Fibroblast of skin of right quadriceps (primary cell): ENCODE measurements at places on chromosomes 1 and 21.

- no peak for DNase-seq
Observed at GRCh38 chr1:40303790-40304189, 13.3 kb downstream of the COL9A2 start.

- peak; percentile 93 for DNase-seq
Observed at GRCh38 chr1:119002028-119002686, 14.0 kb upstream of the TBX15 start.

DNA sequence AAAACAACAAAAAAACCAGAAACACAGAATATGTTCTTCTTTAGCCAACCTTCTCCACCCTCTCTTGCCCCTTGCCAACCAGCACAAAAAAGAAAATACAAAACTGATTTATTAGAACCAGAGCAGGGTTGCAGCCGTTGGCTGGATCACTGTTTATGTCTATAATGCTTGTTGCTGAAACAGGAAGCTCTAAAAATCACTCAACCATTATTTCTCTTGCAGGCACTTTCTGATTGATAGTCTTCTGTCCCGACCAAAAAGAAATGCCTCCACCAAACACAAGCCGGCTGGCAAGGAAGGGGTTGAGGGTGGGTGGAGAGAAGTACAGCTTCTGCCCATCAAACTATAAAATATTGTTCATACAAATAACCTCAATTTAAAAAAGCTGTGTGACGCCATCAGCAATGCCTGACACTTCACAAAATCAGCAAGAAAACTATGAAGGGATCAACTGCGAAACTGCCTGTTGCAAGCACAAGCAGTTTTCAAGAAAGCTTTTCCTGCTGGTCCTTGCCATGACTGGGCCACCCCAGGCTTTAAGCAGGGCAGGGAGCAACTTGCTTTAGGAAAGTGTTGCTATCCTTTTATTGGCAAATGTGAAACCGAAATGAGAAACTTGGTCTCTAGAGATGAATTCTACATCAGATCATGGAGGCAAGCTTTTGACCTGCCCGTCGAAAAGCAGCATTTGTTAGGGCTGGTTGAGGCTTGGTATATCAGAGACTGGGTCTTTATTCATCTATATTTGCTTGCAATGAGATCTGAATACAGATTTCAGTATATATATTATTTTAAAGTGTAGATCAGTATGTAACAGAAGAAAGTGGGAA is 174.2 kb downstream of the RUNX1 start:
- no peak for DNase-seq

GRCh38 chr1:90955769-90956168 is 66.1 kb downstream of the ZNF644 start:
- DNase-seq, result no peak

- DNase-seq, result no peak
Observed at GRCh38 chr1:218284377-218284916, 646 bp upstream of the RRP15 start.

DNA sequence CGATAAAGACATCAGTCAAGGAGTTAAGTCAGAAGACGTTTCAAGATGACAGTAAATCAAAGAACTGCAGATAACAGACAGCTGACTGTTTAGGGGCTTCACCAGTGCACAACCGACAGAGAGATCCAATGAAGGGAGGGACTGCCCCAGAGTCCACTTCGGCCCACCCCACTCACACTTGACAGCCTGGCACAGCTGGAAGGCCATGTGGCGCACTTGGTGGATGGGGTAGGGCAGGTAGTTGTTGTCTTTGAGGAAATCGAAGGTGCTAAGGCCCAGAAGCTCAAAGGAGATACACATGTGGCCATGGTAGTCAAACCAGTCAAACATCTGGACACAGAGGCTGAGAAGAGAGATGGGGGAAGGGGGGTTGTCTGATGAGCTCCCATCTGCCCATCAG is 4.4 kb upstream of the SCAMP3 start:
- no peak for DNase-seq

- DNase-seq, result no peak
Observed at GRCh38 chr1:107950464-107950863, 14.5 kb downstream of the VAV3 start.

GRCh38 chr1:198234520-198235251 is 77.9 kb downstream of the NEK7 start:
- DNase-seq, result peak; percentile 30

DNA sequence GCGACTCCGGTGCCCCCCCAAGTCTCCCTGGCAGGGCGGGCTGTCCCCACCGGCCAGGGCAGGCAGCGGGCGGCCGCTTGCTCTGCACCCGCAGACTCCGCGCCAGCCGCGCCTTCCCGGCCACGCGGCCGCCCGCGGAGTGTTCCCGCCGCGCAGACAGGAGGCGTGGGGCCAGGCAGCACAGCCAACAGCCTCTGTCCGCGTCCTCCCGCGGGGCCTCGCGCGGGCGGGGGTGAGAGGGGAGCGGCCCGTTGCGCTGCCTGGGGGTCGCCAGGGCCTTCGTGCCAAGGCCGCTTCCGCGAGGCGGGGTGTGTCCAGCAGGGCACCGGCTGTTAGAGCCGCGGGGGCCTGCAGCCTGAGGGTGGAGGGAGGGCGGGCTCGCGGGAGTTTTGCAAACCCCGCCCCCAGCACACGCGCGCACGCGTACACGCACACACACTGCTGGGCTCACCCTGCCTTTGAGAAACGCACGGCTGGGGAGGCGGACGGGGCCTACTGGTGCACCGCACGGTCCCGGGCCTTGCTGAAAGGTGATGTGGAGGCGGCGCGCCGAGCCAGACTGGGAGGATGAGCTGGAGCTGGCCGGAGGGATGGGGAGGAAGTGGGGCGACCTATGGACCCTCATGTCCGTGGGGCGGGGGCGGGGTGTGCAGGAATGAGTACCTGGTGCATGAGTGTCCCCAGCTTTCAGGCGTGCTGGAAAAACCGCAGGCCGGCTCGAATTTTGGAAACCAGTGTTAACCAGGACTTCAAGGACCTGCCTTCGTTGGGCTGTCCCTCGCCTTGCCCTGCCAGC is 41.5 kb downstream of the KIAA1614 start:
- peak; percentile 54 for DNase-seq

DNA sequence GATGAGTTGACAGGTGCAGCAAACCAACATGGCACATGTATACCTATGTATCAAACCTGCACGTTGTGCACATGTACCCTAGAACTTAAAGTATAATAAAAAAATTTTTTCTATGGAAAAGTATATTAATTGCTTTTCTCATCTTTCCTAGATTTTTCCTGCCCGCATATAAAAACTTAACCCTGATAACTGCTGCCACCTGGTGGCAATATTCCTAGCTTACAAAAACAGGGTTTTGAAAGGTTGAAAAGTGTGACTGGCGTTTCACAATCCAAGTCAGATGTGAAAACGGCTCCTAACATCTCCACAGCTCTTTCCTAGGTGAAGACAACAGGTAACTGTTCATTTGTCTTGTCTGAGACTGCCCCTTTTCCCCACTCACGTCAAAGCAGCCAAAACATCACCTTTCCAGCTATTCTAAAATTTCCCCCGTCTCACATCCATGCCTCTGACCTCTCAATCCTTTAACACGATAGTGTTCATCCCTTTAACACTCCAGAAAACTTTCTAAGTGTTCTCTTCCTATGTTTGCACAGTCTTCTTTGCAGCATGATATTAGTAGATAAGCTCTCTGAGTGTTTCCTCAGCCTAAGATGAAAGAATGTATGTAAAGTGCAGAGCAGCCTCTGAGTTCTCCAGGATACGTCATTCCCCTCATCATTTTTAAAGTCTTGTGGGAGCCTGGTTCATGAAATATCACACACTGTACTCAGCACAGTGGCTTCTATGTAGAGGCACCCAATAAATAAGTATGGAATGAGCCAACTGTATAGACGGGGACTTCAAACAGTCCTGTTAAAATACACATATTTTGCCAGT is 27.5 kb downstream of the OVGP1 start:
- DNase-seq, result peak; percentile 38

GRCh38 chr1:234091876-234092275 is 187.4 kb downstream of the SLC35F3 start:
- no peak for DNase-seq

- peak; percentile 81 for DNase-seq
Observed at GRCh38 chr1:205963352-205964155, 20.3 kb upstream of the SLC26A9 start.

DNA sequence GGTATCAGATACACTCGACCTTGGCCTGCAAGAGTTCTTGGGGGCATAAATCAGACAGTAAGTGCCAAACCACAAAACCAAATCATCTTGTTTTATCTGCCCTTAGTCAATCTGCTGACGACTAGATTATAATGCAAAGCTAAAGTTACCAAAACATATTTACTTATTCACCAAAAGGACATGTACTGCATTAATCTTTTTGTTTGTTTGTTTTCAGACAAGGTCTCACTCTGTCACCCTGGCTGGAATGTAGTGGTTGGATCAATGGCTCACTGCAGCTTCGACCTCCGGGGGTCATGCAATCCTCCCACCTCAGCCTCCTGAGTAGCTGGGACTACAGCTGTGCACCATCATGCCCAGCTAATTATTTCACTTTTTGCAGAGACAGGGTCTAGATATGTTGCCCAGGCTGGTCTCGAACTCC is 114.7 kb downstream of the APP start:
- DNase-seq, result no peak

DNA sequence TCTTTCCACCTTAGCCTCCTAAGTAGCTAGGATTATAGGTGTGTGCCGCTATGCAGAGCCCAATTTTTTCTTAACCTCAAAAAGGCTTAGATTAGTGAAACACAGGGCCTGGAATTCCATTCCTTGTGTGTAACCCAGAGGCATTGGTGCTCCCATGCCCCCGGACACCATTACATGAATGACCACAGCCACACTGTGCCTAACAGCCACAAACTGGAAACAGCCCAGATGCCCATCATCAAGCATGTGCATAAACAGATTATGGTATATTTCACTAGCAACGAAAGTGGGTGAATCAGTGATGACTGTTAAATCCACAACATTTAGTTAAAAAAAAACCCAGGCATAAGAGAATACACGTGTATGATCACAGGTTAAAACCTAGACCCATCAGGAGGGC is 24.4 kb downstream of the ADAM30 start:
- peak; percentile 44 for DNase-seq

- DNase-seq, result no peak
Observed at GRCh38 chr1:12475101-12475500, 142.9 kb downstream of the DHRS3 start.

- peak; percentile 92 for DNase-seq
Observed at GRCh38 chr1:78586572-78586971, 33.7 kb upstream of the IFI44L start.

- DNase-seq, result no peak
Observed at GRCh38 chr1:46070164-46070814, 62.1 kb downstream of the PIK3R3 start.

DNA sequence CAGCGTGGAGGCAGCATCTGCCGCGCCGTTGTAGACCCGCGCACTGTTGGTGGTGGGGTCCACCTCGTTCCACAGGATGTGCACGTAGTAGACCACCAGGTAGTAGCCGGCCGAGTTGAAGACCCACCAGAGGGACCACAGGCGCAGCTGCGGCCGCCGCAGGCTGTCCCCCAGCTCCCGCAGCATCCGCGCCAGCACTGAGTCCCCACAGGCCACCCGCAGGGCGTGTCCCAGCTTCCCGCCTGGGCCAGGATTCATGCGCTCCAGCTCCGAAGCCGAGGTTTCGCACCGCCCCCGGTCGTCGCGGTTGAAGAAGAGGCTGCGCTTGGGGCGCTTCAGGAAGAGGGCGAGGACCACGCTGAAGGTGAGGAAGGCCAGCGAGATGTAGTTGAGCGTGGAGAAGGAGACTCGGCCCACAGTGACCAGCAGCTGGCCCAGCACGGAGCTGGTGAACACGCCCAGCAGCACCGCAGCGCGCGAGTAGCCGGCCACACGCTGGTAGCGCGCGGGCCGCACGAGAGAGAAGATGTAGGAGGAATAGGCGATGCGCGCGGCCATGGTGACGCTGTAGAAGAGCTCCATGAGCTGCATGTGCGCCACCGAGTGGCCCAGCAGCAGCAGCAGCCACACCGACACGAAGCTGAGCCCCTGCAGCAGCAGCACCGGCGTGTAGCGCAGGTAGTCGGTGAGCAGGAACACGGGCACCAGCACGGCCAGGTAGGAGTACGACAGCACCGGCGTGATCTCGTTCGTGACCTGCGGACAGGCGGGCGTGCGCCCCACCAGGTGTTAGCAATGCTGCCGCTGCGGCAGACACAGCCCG is 10.6 kb downstream of the SLC19A1 start:
- no peak for DNase-seq

DNA sequence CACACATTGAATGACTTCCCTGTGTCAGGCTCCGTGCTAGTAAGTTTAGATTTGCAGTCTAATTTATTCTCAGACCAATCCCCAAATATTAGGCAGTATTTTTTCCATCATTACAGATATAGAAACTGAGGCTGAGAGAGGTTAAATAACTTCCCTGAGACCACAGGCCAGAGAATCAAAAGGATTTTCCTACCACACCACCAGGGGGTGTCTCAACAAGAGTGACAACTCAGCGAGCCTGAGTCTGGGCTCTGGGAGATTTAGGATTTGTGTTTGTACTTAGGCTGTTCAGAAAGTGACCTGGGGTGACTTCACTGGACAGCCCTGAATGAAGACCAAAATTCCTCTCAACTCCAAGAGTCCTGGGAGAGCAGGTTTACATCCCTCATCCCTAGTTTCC is 13.3 kb upstream of the LCE5A start:
- no peak for DNase-seq

DNA sequence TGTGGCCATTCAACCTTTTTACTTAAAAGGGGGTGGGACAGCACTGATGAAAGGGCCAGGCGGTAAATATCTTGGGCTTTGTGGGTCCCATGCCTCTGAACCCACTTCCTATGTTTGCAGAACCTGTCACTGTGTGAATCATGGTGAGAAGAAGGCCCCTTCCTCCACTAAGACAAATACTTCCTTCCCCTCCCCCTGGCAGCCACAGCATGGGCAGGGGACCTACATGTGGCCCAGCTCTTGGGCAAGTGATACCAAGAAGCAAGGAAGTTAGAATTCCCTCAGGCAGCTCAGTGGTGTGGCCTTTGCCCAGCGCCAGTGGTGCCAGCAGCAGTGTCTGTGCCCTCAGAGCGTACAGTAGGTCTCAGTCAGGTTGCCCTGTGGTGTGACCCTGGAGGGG is 168.6 kb downstream of the TRIM33 start:
- no peak for DNase-seq

GRCh38 chr1:43074244-43074643 is 97.8 kb downstream of the EBNA1BP2 start:
- DNase-seq, result no peak

GRCh38 chr1:27517301-27517700 is 27.3 kb upstream of the WASF2 start:
- no peak for DNase-seq

GRCh38 chr1:27603681-27604578 is at the start of gene AHDC1:
Gene AHDC1 (minus strand): TSS chr1:27604144. CDS start chr1:27552115, 52,029 bp downstream.
- peak; percentile 91 for DNase-seq
